ENCODE measurements at places on chromosomes 1 and 21.

DNA sequence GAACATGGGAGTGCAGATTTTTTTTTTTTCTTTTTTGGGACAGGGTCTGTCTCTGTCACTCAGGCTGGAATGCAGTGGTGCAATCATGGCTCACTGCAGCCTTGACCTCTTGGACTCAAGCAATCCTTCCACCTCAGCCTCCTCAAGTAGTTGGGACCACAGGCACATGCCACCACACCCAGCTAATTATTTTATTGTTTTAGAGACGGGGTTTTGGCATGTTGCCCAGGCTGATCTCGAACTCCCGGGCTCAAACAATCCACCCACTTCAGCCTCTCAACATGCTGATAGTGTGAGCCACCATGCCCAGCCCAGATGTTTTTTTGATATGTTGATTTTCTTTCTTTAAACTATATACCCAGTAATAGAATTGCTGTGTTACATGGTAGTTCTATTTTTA, 57.7 kb downstream of the RGSL1 start:
- DNase-seq = no peak

DNA sequence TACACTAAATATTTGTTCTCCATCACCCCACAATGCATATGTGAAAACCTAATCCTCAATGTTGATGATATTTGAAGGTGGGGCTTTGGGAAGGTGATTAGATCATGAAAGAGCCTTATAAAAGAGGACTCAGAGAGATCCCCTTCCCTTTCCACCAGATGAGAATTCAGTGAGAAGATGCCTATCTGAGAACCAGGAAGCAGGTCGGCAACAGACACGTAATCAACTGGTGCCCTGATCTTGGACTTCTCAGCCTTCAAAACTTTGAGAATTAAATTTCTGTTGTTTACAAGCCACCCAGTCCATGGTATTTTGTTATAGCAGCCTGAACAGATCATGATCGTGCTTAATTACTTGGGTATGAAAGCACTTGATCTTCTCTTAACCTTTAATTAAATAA, 329.4 kb downstream of the KCNT2 start:
- no peak for DNase-seq

DNA sequence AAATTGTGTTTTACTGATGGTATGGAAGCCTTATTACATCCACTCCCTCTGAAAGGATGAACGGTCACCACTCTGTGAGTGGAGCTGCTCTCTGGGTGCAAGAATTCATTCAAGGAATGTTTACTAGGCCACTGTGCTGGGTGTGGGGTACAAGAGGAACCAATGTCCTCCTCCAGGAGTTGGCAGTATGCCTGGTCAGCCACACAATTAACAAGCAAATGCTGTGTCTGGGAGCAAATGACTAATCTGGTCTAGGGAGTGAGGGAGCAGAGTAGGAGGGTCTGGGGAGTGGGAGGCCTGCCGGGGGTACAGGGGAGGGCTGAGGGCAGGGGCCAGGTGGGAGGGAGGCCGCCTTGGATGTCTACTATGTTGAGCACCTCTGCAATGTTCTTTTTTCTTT, 27.2 kb upstream of the TDRD10 start:
- DNase-seq = peak; percentile 47

DNA sequence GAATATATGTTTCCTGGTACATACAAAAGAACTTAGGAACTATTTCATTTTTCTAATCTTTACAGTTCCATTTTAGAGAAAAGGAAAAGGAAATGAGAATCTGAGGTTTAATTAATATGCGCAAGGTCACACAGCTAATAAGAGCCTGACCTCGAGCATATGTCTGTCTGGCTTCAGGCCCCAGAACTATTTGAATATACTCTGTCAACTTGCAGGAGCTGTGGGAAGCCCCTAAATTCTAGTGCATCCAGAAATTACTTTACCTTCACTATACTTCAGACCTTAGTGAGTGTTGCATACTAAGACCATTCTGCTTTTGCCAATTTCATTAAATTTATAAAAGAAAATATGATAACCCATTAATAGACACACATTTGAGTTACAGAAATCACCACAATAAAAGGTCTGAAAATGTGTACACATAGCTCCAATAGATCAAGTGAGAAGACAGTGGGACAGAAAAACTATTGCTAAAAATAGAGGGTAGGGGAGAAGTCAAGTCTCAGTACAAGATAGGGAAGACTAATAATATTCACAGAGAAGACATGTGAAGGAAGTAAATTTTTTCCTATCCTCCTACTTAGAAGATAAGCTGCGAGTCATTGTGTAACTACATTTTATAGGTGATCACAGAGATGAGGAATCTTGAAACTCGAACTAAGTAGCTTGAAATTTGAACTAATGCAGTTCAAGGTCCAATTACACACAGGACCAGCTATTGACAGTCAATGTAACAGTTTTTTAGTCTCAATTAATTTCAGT, 3.8 kb downstream of the RGS13 start:
- DNase-seq = no peak

GRCh38 chr1:91680556-91681155, 180.0 kb downstream of the CDC7 start:
- no peak for DNase-seq

GRCh38 chr1:68232289-68233148, at the start of gene WLS:
Gene WLS, minus strand, starts transcription at chr1:68232523. Its CDS starts 224 bp downstream, at chr1:68232299.
- no peak for DNase-seq

- no peak for DNase-seq
Observed at GRCh38 chr1:243315893-243316292, 60.1 kb downstream of the SDCCAG8 start.

DNA sequence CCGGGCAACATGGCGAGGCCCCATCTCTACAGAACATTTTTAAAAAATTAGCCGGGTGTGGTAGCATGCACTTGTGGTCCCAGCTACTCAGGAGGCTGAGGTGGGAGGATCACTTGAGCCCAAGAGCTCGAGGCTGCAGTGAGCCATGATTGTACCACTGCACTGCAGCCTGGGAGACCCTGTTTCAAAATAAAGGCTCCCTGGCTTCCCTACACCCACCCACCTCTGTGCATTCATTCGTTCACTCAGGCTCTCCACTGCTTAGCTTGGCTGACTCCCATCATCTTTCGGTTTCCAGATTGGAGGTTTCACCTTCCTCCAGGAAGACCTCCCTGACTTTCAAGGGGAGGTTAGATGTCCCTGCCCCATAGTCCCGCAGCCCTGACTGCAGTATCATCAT, 14.2 kb downstream of the KIAA2013 start:
- no peak for DNase-seq

DNA sequence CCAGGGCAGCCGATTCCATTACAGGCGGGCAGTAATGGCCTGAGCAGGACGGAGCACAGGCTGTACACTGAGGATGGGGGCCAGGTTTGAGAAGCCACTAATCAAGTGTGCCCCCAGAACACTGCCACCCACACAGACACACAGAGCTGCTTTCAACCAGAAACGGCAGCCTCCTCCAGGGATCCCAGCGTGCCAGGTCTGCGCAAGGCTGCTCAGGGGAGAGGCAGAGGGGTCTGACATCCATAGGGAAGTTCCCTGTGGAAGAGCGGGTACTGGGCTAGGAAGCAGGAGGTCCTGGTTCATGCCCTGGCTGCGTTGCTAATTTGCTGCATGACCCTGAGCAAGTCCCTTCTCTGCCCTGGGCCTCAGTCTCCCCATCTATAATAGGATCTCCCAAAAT, 26.1 kb upstream of the ALDH4A1 start:
- no peak for DNase-seq

DNA sequence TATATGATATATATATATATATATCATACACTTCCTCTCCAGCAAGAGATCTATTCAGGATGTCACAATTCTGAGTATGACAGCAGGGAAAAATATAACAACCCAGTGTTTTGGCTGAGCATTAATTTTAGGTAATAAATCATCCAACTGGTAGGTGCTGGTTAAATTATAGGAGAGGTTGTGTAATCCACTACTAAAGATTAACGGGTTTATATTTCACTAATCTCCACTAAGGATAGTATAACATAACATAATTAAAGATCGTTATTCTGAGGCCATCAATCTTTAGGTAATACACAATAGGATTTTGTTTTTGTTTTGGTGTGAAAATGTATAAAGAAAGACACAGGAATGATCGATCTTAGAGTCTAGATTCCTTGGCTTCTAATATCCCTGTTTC, 102.2 kb downstream of the COQ8A start:
- no peak for DNase-seq

GRCh38 chr1:58895559-58896145, 111.8 kb upstream of the JUN start:
- peak; percentile 48 for DNase-seq

- no peak for DNase-seq
Observed at GRCh38 chr1:212612041-212612961, 3.7 kb downstream of the ATF3 start.

GRCh38 chr1:228289996-228290881, 82.4 kb downstream of the OBSCN start:
- no peak for DNase-seq

DNA sequence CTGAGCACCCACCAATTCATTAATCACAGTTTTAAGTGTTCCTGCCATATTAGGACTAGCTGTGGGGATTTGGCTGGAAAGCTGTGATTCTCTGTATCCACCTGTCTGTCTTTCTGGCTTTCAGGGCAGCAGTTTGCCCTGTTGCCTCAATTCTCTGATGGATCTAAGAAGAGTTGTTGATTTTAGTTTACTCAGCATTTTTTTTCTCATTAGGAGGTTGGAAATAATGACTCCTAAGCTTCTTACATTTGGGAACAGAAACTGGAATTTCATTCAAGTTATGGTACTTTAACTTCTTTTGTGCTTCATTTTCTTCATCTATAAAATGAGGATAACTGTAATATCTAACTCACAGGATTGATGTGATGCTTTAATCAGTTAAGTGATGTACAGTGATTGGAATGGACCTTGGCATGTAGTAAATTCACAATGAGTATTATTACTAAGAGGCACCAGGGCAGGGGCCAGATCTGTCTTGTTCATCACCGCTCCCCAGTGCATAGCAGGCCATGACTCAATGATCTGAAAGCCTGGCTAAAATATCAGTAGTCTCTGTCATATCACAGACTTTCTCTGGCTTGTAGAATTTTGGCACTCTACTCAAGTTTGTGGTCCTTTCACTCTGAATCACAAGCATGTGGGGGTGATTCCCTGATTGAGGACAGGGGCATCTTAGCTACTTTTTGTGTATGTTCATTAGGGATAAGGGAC, 51.4 kb upstream of the GREM2 start:
- DNase-seq = no peak

DNA sequence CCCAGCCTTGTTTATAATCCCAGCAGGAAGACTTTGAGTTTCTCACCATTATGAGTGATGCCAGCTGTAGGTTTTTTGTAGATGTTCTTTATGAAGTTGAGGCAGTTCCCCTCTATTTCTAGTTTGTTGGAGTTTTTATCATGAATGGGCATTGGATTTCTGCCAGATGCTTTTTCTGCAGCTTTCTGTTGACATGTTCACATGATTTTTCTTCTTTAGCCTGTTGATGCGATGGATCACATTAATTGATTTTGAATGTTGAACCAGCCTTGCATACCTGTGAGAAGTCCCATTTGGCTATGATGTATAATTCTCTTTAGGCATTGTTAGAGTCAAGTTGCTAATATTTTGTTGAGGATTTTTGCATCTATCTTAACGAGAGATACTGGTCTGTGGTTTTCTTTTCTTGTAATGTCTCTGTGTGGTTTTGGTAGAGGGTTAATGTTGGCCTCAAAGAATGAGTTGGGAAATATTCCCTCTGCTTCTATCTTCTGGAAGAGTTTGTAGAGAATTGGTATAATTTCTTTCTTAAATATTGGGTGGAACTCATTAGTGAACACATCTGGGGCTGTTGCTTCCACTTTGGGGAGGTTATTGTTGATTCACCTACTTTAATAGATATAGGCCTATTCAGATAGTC, 33.2 kb downstream of the ZBTB40 start:
- DNase-seq = no peak

- peak; percentile 56 for DNase-seq
Observed at GRCh38 chr1:1869469-1869868, 21.4 kb downstream of the GNB1 start.

DNA sequence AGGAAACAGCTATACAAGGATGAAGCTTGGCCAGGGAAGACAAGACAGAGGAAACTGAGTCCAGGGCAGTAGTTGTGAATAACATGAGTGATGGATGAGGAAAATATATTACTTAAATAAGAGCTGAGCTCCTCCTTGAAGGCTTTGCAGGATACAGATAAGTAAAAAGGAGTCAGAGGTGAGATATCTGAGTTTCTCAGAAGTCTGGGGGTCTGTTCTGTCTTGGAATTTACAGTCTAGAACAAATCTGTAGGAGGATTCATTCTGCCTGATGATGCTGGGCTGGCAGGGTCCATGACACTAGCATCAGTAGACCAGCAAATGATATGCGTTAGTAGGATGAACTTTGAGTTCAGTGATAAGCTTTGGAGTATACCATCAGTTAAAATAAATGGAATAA, 266.1 kb upstream of the POGK start:
- DNase-seq = no peak

DNA sequence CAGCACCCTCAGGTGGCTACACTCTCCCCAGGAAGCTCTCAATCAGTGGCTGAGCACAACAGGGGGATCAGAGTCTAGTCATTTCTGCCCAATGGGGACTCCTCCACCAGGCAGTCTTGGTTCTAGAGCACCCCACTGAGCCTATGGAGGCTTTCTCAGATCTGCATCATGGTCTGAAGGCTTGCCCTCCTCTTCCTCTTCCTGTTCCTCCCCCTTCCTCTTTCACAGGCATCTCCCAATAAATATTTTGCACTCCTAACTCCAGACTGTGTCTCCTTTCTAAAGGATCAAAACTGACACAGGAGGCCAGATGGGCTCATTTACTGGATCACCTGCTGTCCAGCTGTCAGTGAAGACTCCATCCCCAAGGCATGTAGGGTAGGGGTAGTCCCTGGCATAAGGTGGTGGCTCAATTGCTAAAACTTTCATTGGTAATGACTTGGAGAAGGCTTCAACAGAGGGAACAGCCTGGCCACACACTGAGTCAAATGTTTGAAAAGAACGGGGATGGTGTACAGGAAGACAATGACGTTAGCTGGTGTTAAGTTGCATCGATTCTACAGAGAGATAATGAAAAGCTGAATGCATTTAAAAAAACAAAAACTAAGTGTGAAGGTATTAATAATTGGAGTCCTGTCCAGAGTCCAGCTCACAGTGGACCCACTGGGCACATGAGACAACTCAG, 84.2 kb upstream of the SLC2A1 start:
- DNase-seq = no peak

DNA sequence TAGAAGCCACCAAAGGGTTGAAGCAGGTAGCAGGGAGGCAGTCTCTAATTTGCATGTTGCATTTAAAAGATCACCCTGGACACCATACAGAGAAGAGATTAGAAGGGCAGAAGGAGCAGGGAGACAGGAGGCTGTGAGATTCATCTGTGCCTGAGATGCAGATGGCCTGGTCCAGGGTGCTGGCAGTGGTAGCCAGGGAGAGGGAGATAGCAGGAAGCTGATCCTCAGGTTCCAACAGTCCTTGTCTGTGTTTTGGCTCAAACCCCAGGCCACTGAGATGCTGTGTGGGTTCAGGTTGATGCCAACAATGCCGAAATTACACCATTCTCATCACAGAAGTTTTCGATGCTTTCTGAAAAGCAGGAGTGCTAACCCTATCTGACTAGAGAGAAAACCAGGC, 113.7 kb downstream of the KAZN start:
- no peak for DNase-seq

Data from AML-193 (cell line).